ENCODE measurements at places on chromosomes 1 and 21.

DNA sequence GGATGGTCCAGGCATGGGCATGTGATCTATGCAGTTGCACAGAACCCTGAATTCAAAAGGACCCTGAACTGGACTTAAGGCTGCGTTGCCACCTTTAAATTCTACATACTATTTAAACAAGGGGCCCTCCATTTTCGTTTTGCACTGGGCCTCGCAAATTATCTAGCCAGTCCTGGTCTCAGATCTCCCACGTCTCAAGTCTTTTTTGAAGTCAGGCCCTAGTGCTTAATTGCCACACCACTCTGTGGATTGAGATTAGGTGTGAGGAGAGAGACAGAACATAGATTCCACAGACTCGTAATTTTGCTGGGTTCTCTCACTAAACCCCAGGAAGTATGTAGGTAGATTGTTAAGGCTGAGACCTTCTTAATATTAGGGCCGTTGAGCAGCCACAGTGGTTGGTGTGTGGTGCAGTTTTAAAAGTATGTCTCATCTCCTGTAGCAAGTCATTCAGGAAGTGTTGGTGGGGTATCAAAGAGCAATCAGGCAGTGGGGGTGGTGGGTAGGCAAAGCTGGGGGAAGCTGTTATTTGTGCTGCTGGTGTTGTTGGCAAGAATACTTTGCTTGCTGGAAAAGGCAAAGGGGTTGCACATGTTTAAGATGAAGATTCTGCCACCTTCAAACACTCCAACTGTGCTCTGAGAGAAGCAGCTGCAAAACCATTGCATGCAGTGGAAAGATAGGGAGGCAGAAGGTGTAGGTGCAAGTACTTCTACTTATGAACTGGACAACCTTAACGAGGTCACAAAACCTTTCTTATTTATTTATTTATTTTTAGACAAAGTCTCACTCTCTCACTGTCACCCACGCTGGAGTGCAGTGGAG, 11.2 kb downstream of the CD84 start:
- no peak for DNase-seq

DNA sequence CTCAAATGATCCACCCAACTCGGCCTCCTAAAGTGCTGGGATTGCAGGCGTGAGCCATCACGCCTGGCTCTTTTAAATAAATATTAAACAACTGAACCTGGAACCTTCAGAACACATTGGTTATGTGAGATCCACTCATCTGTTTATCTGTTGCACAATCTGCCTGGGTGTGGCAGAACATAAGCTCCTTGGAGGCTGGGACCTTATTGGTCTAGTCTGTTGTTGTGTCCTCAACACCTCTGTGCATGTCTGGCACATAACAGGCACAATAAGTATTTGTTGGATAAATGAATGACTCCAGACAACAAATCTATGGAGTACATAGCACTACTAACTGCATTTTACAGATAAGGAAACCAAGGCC, 4.1 kb upstream of the NBL1 start:
- peak; percentile 76 for DNase-seq

DNA sequence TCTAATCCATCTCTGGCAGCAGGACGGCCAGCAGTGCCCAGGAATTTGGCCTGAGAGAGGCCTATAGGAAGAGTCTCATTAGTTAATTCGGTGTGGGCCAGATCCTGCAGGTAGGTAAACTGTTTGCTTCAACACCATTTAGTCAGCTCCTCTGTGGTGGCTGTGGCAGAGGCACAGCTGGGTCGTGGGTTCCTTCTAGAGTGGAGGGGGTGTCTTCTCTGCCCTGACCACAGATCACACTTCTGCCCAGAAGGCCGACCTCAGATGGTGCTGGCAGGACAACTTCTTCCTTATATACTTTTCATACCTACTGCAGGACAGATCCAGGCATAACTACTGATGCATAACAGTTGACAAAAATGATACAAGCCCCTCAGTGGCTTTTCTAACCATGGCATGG, 281.4 kb downstream of the RPS6KC1 start:
- no peak for DNase-seq

DNA sequence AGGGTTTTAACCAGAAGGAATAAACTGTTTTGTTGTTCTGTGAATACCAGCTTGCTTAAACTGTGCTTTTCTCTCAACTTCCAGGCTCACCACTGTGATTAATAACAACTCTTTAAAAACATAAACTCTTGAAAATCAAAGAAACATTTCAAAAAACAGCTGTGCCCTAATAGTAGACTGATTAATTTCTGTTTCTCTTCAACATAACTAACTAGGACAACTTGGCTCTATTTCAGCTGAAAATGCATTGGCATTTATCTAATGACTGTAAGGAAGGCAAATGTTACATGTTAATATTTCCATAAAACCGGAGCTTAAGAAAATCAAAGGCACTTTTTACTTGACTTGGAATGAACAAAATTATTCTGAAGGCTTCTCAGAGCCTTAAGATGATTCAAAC, 656.1 kb upstream of the NEGR1 start:
- no peak for DNase-seq

DNA sequence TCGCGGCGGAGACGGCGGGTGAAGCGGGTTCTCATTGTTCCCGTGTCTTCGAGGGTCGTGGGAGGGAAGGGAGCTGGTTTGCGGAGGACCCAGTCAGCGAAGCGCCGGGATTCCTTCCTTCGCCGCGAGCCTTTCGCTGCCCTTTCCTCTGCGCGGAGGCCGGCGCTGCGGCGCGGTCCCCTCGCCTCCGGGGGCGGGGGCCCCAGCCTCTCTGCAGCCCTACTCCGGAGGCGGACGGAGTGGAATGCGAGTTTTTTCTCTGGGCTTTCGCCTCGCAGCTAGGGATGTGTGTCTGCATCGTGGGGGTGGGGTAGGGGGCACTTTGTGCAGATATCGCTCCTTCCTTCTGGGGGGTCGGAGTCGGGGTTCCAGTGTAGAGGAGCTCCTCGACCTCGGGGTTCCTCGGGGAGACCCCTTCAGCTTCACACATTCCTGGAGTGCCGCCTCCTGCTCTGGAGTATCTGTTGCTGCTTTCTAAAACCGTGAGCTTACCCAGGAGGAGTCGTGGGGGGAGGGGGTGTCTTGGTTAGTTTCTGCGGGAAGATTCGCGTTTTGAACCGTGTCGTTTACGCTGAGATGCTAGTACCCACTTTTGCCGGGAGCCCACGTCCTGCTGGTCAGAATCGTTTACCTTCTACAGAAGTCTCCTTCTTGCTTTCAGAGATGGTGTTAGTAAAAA, 595 bp downstream of the RNF2 start:
- peak; percentile 35 for DNase-seq

- no peak for DNase-seq
Observed at GRCh38 chr1:37497832-37498231, 16.7 kb downstream of the MEAF6 start.

GRCh38 chr21:33014331-33014730, 11.4 kb upstream of the OLIG2 start:
- no peak for DNase-seq

GRCh38 chr1:110218739-110219138, 8.6 kb downstream of the KCNC4 start:
- DNase-seq, result no peak

GRCh38 chr1:117572546-117572945, 33.3 kb upstream of the TENT5C start:
- DNase-seq, result no peak

GRCh38 chr1:19372136-19372514, 60.0 kb downstream of the SLC66A1 start:
- no peak for DNase-seq

DNA sequence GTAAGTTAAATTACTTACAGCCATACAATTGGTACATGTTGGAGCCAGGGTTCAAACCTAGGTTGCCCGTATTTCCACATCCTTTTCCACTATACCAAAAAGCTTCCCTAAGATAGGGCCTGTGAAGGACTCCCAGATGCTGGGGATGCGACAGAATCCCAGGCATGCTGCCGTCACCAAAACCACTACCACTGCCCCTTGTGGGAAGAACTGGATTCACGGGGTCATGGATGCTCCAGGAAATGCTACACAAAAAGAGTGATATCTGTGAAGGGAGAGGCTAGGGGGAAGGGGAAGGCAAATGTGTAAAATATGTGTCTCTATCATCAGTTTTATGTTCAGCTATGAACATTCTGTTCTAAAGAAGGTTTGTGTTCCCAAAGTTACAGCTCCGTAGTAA, 133.9 kb upstream of the IVNS1ABP start:
- DNase-seq, result no peak

DNA sequence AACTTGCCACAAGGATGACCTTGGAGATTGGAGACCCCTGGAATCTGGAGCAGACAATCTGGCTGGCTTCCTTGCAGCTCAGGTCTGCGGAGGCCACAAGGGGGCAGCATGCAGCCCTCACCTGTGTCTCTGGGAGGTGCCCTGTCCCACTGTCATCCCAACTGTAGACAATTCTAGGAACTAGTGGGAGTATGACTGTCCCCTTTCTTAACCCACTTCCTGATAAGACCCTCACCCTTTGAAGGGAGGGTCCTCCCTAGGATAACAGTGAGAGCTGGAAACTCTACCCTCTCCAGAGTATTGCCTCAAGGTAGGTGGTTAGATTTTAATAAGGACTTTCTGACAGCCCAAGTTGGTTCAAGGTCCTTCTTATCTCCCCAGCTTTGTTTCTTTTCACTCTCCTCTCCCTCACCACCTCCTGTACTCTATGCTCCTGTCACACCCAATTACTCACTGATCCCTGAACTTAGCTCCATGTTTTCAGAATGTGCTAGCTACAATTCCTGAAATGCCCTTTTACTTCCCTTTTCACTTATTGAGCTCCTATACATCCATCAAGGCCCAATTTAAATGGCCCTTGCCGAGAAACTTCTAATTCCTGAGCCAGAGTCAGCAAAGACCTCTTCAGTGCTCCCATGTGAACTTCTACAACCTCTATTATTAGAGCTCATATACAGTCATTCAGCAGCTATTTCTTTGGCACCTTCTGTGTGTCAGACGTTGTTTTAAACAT, 9.2 kb upstream of the KCNQ4 start:
- peak; percentile 45 for DNase-seq

DNA sequence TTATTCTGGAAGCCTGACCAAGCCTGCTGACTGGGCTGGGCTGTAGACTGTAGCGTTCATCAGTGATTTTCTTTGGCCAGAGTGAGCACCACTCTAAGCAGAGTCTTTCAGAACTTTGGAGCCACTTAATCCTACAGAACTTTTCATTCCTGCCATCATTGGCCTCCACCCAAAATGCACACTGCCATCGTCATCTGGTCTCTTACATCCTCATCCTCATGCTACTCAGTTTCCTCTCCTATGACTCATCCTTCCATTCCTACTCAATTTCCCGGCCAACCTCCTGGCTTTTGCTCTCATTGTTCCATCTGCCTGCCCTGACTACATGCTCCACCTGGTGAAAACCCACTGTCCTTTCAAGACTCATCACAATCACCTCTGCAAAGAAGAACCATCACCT, 233.8 kb upstream of the USP25 start:
- DNase-seq, result peak; percentile 30

- no peak for DNase-seq
Observed at GRCh38 chr1:163144418-163144817, 58.3 kb downstream of the RGS5 start.

- DNase-seq, result no peak
Observed at GRCh38 chr1:99877568-99877967, 27.4 kb downstream of the AGL start.

- no peak for DNase-seq
Observed at GRCh38 chr1:41790351-41790750, 128.4 kb downstream of the HIVEP3 start.

DNA sequence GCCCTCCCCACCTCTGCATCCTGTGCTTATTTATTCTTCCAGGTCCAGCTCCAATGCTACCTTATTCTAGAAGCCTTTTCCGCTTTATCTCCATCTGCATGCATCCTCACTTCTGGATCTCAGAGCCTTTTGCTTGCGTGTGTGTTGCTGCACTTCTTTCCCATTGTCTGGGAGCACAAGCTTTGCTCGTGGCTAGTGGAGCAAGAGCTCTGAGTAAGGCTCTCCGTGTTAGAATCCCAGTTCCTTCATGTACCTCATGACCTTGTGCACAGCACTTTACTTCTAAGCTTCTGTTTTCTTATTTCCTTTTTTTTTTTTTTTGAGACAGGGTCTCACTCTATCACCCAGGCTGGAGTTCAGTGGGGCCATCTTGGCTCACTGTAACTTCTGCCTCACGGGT, 140.0 kb upstream of the POU3F1 start:
- DNase-seq, result no peak

DNA sequence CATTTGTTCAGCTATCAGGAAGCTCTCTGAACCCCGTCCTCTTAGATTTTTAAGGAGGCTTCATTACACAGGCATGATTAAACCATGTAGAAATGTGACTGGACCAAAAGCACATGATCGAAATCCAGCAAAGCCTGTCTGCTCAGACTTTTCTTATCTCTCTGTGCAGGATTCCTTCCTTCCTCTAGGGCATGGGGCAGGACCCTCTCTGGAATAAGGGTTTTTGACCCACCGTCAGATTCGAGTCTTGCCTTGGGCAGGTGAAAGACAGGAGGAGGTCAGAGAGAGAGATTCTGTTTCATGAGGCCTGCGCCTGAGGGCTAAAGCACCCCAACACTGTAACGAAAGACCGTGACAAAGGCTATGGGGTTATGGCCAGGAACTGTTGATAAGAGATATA, 136.8 kb downstream of the RHOU start:
- DNase-seq, result no peak

DNA sequence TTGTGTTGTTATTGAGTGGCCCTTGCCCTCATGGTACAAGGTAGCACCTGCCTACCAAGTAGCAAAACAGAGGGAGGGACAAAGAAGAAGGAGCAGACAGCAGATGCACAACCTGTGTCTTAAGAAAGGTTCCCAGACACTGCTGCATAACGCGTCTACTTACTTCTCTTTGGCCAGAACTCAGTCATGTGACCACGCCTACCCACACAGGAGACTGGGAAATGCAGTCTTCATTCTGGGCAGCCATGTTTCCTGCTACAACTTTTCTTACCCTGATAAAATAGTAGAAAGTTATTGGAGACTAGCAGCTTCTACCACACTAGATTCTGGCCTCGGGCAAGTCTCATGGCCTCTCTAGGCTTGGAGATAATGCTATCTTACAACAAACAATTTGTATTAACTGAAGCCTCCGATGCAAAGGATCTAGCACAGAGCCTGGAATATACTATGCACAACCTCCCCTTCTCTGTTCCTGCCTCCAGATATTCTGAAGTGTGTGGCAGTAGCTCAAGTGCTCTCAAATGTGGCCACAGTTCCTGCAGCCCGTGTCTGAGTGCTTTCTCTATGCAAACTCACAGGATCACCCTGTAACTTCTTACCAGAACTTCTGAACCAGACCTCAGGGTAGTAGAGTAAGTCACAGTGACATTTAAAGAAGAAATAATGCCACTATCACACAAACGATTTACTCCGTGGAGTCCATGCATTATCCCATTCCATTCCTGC, 34.1 kb upstream of the BTG2 start:
- peak; percentile 91 for DNase-seq
